B cell (primary cell): ENCODE measurements at places on chromosomes 5 and 9. TPM values are rescaled to one million over a fixed set of nuclear protein-coding genes. Genes with fewer than 3 reads are reported as not detected.

- DNase-seq, result peak; percentile 57
Observed at GRCh38 chr5:151155775-151156506, 1.6 kb downstream of the ANXA6 start.

GRCh38 chr5:16561660-16562059 is 55.1 kb downstream of the RETREG1 start:
- no peak for DNase-seq

GRCh38 chr9:6673326-6674025 is 27.9 kb upstream of the GLDC start:
- DNase-seq, result no peak

DNA sequence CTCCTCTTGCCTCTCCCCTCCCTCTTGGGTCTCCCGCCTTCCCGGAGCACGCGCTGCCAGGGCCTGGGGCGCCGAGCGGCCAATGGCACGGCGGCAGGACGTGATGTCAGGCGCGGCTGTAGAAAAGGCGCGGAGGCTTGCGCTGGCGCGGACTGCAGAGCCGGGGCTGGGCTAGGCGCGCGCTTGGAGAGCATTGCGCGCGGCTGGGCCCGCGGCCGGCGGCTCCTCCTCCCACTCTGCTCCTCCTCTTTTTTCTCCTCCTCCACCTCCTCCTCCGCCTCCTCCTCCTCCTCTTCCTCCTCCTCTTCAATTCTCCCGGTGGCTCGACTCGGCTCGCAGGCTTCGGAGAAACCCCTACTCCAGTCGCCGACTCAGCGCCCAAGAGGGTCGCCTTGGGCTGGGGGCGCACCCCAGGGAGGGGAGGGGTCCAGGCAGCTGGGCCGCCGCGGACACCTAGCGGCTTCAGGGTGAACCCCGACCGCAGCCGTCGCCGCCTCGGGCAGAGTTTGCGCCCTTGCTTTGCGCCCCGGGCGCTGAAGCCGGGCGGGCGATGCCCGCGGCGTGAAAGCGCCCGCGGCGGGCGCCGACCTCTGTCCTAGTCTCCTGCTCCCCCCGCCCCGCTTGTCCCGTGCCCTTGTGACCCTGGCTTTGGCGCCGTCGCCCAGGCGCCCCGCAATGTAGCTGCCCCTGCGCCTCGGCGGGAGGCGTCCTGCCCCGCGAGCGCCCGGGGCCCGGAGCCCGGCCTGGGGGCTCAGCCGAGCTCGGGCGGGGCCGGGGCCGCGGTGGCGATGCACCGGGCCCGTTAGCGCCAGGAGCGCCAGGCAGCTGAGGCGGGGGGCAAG is at the start of gene LHX2:
Gene LHX2 (plus strand): TSS at position 309 of the 842 bp plus-strand sequence. CDS start 581 bp downstream, outside the sequence.
- DNase-seq, result peak; percentile 62

The GCNT1 gene
- total RNA-seq, result 9.1 and 12.0 TPM in 2 replicates

The IFNK gene
- not detected in 2 replicates for total RNA-seq

DNA sequence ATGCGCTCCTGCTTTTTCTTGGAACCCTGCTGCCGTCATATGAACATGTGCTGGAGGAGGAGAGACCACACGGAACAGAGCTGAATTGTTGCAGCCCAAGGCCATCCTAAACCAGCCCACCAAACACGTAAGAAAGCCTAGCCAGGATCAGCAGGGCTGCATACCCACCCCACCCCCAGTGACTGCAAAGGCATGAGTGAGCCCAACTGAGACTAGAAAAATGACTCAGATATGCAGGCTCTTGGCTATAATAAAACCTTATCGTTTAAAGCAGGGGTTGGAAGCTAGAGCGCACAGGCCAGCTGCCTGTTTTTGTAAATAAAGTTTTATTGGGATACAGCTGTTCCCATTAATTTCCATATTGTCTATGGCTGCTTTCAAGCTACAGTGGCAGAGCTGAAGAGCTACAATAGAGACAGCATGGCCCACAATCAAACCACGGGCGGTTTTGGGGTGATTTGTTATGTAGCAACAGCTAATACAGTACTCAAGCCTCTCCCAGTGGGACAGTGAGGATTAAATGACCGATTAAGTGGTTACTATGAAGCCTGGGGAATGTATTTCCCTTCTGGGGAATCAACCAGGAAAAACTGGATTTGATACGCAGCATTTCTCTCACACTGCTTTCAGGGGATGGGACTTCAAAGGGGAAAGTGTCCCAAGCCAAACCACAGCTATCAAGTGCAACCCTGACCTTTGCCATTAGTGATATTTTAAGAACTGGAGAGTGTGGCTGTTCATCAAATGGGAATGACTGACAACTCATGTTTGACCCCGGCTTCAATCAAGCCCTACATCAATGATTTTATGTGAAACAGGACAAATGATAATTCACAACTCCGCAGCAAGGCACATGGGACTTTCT is 6.3 kb downstream of the SHB start:
- no peak for DNase-seq

The PCDHGA8 gene
- 1.2 and 1.3 TPM in 2 replicates for total RNA-seq

DNA sequence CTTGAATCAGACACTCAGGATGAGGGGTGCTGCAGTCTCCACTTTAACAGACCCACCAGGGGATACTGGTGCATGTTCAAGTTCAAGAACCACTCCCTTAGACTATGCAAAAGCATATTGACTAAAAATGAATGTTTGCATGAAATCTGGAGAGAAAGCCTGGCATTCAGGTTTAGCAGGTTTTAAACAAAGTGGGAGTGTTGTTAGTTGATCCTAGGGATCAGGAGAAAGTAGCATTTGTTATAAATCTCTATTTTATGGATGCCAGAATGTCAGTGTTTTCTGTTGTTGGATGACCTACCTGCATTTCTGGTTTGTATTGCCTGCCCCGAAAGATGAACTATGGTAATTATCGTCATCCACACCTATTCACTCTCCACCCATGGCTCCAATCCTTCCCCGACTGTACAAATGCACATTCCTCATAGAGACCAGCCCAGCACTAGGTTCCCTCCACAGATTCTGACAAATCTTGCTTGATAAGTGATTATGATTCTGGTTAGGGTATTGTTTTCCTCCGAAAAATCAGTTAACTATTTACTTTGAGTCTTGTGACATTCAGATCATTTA is 17.2 kb downstream of the TMEM252 start:
- DNase-seq, result no peak

The PFN3 gene
- not detected in 2 replicates for total RNA-seq

DNA sequence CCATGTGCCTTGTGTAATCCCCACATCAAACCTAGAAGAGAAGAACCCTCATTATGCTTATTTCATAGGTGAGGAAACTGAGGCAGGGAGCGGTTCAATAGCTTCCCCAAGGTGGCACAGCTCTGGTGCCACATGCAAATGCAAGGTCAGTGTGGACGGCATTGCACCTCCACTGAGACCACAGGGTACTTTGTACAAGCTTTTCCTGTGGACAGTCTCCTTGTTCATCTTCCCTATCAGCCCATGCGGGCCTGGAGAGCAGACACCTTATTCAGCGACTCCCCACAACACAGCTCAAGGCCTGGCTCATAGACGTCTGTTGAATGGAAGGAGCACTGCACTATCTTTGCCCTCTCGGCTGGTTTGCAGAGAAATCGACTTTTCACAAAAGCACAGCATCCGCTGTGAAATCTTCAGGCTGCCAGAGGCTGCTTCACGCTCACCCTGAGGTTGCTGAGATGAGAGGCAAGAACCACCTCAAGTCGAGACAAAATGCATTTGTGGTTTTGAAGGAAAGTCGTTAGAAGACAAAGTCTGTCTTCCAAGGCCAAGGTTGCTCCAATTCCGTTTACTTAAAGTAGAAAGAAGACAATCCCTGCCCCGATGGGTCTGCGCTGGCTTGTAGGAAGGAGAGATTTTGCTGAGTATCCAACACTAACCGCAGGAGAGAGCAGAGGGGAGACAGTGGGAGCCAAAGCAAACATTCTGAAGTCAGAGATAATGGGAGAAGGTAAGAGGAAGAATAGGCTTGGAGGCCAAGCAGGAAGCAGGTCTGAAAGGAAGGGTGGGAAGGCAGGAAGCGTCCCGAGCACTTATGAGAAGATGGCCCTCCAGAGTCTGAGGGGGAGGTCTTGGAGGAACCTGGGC is 34.2 kb upstream of the STRBP start:
- DNase-seq, result no peak

- DNase-seq, result no peak
Observed at GRCh38 chr5:7578071-7578470, 182.1 kb downstream of the ADCY2 start.

The CD14 gene
- total RNA-seq, result 0.97 and 1.8 TPM in 2 replicates

The URM1 gene
- total RNA-seq, result 35.6 and 43.8 TPM in 2 replicates

- DNase-seq, result no peak
Observed at GRCh38 chr5:37477426-37477825, 98.3 kb downstream of the WDR70 start.

- DNase-seq, result no peak
Observed at GRCh38 chr5:76367623-76368371, 35.3 kb upstream of the IQGAP2 start.

GRCh38 chr5:55903121-55903701 is 52.1 kb downstream of the IL31RA start:
- DNase-seq, result peak; percentile 60

- no peak for DNase-seq
Observed at GRCh38 chr9:137225699-137226331, 841 bp downstream of the CYSRT1 start.
